Hippocampal formation (tissue), 2 donors: ENCODE measurements at places on chromosomes 12 and 14.

DNA sequence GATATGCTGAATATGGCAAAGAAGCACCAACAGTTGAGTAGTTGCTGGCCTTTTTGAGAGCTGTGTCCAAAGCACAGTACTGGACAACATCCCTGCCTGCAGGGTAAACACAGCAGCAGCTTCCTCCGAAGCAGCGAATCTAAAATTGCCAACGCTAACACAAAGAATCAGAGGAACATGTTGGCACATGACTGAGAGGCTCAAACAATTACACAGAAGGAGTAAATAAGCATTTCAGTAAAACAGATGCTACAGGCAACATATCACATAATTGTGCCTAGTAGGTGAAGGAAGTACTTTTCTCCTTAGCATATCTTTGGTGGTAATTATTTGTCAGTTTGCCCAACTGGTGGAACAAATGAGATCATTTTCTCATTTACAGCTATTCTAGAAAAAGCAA is 52.1 kb downstream of the KICS2 start:
- no peak for DNase-seq

DNA sequence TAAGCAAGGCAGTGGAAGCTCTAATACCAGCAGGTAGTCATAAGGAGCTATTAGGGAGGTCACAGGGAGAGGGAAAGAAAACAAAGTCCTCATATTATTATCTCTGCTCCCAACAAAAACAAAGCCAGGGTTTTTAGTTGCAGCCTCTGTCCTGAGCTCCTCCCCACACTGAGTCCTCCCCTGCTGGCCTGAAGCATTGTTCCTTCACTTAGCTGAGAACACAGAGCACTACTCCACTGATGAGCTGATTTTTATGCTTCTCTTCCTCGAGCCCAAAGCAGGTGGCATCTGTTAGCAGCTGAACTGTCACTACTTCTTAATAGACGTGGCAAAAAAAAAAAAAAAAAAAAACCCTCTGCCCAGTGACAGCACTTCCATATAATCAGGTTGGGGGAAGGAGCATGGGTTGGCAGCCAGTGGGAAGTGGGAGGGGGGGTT is 10.5 kb upstream of the STAC3 start:
- DNase-seq: no peak

GRCh38 chr12:52243856-52244614 is 11.0 kb downstream of the KRT7 start:
- no peak for DNase-seq

DNA sequence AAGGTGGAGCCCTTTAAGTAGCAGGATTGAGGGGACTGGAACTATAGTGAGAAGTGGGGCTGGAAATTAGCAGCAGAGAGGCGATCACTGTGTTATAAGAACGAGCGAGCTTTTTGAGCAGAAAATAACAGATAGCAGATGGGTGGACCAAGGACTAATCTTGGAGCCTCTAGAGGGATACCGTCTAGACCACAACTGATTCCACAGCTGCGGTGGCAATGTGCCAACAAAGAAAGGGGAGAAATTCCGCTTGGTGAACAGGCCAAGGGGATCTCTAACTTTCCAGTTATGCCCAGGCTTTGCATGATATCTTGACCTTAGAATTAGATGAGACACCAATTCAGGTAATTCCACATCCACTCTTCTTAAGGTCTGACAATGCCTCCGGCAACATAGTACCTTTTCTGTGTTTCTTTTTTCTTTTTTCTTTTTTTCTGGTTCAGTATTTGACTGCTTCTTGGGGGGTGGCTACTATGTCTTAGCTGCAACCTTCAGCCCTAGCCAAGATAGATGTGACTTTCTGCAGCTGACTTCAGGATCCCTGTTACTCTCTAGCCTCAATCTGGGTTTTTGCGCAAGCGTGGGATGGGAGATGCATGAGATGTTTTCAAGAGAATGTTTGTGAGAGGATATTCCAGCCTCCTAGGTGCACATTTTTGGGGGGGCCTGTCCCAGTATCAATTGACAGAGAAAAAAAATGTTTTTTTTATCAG is 143.4 kb upstream of the CPSF6 start:
- no peak for DNase-seq

DNA sequence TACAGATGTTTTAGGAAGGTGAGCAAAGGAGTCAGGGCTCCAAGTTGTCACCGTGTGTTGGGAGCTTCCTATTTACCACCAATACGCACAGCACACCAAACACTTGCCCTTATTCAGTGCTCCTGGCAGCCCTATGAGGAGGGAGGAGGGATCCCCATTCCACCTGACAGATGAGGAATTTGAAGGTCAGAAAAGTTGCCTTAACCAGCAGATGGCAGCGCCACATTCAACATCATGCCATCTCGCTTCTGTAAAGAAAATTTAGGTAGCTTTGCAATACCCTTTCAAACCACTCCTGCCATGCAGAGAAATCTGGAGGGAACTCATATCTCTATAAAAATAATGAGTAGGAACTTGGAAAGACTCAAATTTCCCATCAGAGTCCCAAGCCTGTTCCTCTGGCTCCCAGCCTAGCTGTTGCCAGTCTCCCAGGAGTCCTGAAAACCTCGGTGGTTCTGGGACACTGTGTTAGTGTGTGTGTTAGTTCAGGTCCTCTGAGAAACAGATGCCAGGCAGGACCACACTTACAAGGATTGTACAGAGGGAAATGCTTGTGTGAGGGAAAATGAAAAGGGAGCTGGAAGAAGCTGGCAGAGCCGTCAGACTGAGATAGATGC is 410.5 kb downstream of the MED13L start:
- DNase-seq: no peak

- no peak for DNase-seq
These were observed 44.7 kb downstream of the RBM19 start for GRCh38 chr12:113921430-113921829.

GRCh38 chr12:94623161-94623920 is 27.0 kb downstream of the TMCC3 start:
- DNase-seq: no peak

- DNase-seq: no peak
These were observed 401.4 kb downstream of the RPL10L start for GRCh38 chr14:46250113-46250703.

DNA sequence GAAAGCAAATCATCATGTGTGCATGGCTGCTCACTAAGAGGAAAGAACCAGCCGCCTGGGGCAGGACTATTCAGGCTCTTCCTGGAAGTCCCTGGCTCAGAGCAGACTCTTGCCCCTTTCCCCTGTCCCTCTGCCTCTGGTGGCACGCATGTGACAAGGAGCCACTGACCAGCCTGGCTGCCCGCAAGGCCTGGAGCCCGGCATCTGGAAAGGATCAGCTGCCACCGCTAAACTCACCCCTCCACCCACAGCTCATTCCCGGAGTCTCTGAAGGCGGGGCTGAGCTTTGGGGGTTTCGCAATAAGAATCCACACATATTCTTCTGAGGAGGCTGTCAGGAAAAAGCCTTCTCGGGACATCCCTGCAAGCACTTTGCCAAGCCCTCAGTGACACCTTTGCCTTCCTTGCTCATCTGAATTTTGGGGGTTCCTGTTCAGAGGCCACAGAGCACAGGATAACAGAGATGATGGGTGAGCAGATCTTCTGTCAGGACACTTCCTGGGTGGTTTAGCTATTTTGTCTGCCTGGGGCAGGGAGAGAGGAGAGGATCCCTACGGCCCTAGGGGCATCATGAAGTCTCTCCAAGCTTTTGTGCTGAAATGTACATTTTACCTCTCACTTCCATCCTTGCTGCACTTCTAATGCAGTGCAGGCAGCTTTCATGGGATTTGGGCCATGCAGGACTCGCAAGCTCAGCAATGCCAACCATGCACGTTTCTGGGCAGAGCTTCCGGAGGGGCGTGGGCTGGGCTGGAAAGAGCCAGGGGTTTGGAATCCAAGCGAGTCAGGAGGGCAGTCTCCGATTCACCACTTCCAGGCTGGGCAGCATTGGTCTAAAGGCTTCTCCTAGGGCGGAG is 124.8 kb upstream of the MAP1LC3B2 start:
- peak; percentile 12 for DNase-seq

DNA sequence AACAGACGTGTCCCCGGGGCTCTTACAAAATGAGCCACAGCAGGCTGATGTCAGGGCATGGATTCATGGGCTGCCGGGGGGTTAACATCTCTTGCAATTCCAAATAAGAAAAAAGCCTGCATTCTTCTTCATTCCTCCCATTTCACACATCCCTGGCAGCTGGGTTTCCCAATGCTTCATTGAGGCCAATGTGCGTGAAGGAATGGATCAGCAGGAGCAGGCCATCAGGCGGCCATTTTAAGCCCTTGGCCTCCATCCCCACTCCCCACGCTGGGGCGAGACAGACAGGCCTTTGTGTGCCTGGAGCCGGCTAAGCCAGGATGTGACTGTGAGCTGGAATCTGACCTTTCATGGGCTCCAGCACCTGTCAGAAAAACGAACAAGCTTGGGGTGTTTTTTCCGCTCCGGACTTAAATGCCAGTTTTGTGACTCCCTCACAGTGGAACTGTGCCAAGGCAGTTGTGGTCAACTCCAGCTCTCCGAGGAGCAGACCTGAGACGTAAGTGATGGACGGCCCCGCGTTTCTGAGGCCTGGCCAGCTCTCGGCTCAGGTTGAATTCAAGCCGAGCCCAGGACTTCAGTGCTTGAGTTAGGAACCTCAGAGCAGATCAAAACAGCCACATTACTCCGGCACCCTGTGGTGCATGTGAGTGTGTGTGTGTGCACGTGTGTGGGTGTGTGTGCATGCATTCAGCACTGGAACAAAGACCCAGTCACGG is 133.1 kb downstream of the TMEM30B start:
- DNase-seq: peak; percentile 27

GRCh38 chr12:116920939-116921338 is 10.2 kb downstream of the FBXW8 start:
- no peak for DNase-seq

GRCh38 chr14:53152184-53152886 is 788 bp downstream of the DDHD1 start:
- DNase-seq: no peak

GRCh38 chr12:123840765-123841425 is 78.8 kb downstream of the DNAH10 start:
- DNase-seq: no peak

GRCh38 chr14:94483729-94484275 is 7.8 kb upstream of the SERPINA9 start:
- no peak for DNase-seq

GRCh38 chr14:74517731-74518130 is 24.2 kb downstream of the ISCA2 start:
- no peak for DNase-seq

- no peak for DNase-seq
These were observed 4.0 kb upstream of the RESF1 start for GRCh38 chr12:31954925-31955858.

DNA sequence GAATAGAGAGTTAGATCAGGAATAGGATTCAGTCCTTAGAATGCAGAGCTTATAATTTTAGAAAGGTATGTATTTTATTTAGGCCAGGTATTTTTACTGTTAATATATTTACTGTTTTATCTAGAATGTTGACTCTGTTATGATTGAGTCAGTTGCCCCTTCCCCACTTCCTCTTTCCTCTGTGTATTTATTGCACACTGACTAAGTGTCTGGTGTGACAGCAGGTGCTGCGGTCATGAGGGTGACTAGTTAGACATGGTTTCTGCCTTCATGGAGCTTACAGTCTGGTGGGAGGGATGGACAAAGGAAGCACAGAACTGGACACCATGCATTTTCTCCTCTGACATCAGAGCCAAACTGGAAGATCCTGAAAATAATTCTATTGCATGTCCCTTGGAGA is 159.8 kb downstream of the CACNA1C start:
- DNase-seq: no peak

GRCh38 chr12:77133566-77133965 is 68.2 kb upstream of the E2F7 start:
- no peak for DNase-seq

- DNase-seq: no peak
These were observed 87.3 kb upstream of the E2F7 start for GRCh38 chr12:77152623-77153193.

DNA sequence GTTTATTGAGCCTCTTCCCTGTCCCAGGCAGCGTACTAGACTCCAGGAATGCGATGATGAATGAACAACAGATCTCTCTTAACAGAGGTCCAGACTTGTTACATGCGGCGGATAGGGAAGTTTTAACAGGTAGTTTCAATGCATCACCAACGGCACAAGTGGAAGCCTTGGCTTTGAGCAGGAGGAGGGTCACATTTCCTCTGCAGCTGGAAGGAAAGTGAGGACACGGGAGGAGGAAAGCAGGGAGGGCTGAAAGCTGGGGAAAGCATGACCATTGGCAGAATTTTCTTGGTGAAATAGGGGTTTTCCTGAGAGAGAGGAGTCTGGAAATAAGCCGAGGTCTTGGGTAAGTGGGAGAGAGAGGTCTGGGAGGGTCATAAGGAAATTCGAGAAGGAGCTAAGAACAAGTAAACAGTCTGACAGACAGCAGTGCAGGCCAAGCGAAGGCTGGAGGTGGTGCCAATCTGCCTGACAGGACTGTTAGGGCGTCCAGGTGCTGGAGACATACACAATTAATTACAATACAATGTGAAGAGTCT is 15.4 kb downstream of the BHLHE41 start:
- no peak for DNase-seq

- DNase-seq: no peak
These were observed 13.7 kb downstream of the TXNDC16 start for GRCh38 chr14:52538623-52539022.

GRCh38 chr12:46915836-46916235 is 90.0 kb upstream of the SLC38A4 start:
- DNase-seq: no peak

GRCh38 chr12:46265102-46265501 is 3.7 kb downstream of the SLC38A1 start:
- no peak for DNase-seq

- no peak for DNase-seq
These were observed 413.0 kb downstream of the CCDC91 start for GRCh38 chr12:28603239-28603638.

- no peak for DNase-seq
These were observed 1.9 kb downstream of the CMTM5 start for GRCh38 chr14:23378612-23379220.

DNA sequence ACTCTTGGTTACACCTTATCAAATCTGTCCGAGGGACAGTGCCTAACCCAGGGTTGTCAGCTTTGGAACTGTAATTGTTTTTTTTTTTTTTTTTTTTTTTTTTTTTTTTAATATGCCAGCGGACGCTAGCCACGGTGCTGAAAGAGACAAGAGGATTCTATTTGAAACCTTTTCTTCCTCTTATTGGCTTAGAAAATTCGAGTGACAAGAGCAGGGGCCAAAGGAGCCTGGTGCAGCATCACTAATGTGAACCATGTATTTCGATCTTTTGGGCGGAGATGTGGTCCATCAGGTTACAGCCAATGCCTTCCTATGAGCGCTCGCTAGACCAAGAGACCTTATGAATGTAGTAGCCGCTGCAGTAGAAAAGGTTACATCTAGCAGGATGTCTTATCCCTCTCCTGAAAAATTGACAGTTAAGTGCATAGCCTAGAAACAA is 922 bp downstream of the PTPRR start:
- DNase-seq: no peak

- no peak for DNase-seq
These were observed 170.9 kb upstream of the PTPRQ start for GRCh38 chr12:80273144-80273543.

DNA sequence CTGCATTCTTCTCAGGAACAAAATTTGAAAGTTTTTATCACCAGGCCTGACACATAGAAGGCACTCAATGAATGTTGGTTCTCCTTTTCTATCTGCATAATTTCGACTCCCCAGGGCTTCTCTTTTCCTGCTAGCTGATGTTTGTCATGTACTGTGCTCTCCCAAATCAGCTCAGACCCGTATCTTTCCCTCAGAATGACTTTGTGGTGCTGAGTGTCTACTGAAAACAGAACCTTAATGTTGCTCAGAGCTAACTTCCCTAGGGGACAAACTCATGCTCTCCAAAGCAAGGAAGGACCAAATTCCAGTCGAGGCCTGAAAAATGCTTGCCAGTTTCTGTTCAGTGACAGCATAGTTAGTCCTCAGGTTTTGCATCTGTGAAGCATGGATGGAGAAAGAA is 1.9 kb downstream of the ARHGDIB start:
- no peak for DNase-seq

GRCh38 chr12:14239935-14240872 is 125.3 kb upstream of the ATF7IP start:
- no peak for DNase-seq
